ENCODE measurements at places on chromosomes 11 and 22.

GRCh38 chr11:73612601-73613140, 14.8 kb upstream of the FAM168A start:
- no peak for DNase-seq

- DNase-seq, result no peak
These were observed 5.3 kb upstream of the CDC42BPG start for GRCh38 chr11:64849598-64850356.

DNA sequence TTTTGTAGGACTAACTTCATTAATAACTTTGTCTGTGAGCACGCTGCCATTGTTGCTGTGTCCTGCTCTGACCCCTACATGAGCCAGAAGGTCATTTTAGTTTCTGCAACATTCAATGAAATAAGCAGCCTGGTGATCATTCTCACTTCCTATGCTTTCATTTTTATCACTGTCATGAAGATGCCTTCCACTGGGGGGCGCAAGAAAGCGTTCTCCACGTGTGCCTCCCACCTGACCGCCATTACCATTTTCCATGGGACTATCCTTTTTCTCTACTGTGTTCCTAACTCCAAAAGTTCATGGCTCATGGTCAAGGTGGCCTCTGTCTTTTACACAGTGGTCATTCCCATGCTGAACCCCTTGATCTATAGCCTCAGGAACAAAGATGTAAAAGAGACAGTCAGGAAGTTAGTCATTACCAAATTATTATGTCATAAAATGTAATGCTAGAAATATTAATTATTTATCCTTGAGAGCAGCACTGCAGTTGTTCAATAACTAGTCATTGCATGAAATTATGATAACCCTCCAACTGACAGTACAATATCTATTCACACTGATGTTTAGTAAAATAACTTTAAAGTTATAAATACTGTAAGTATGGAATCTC, 46.4 kb upstream of the OR5D13 start:
- DNase-seq, result no peak

DNA sequence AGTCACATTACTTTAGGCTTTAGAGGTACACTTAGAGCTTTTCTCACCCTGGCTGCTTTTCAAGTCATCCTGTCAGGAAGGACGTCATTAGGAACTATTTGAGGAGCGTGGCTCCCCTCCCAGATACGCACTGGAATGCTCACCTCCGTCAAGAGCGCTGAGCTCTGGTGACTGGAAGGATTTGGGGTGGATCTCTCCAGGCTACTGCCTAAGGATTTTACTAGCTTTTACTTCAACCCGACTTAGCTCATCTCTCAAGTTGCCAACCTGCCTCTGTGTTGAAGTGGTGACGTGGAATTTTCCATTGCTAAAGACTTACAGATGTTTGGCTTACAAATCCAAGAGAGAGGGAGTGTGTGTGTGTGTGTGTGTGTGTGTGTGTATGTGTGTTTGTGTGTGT, 355.3 kb upstream of the CCDC90B start:
- DNase-seq, result no peak

GRCh38 chr11:30605036-30605605, 19.0 kb upstream of the MPPED2 start:
- no peak for DNase-seq

DNA sequence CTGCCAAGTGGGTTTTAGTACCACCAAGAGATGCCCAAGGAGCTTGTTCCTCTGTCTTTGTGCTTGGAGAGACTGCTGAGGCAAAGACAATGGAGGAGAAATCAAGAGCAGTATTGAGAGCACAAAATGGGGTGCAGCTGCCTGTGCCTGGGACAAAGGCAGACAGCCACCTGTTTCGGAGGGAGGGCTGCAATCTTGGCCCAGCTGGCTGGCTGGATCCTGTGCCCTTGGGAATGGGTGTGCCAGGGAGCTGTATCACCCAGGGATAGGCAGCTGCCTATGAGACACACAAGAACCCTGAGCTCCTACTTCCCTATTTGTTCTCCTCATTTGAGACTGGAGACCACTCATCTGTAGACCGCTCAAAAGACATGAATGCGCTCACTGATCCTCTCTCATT, 23.3 kb upstream of the CHRM4 start:
- DNase-seq, result no peak

DNA sequence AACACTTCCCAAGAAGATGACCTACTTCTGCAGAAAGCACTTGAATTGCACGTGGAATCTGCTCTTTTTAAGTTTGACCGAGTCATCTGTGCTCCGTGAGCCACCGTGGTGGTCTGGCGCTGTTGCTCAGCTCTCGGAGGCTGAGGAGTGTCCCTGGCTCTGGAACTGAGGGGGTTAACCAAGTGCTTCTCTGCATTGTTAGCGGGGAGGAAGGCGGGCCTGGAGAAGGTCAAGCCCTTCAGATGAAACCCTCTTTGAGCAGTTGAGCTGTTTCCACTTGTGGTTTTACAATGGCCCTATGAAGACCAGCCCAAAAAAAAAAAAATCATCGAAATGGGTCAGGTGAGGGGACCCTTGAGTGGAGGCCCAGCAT, 286.4 kb downstream of the NTM start:
- no peak for DNase-seq

DNA sequence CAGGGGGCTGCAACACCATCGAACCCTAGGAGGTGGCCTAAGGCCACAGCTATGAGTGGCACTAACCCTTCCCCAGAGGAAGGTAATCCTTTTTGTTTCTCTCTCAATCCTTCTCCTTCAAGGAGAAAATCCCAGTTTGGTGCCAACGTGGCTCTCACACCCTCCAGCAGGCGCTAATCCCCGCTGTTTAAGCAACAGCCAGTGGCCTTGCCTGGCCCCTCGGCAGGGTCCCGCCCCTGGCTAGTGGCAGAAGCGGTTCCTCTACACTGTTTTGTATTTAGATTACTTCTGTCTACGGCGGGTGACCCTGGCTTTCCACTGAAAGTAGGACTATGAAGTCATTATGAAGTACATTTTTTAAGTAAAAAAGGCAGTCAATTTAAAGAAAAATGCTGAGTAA, 15.5 kb downstream of the GNAZ start:
- no peak for DNase-seq

- no peak for DNase-seq
These were observed 784.8 kb downstream of the TBC1D22A start for GRCh38 chr22:47547239-47547661.

- DNase-seq, result no peak
These were observed 952.5 kb upstream of the FAT3 start for GRCh38 chr11:91272089-91272488.

DNA sequence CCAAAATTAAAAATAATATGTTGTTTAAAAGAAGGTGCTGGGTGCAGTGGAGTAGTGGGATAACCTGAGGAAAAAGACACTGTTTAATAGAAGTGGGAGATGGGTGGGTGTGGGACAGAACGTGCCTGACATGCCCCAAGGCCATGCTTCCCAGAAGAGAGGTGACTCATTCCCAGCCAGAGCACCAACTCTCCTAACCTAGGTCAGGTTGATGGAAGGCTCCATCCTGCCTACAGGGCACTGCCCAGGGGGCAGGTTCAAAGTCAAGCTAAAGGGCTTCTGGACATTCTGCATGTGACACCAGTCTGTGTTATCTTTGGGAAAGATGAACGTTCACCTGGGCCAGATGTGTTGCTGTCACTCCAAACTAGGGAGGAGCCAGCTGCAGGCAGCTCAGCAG, 453.1 kb downstream of the SOX6 start:
- no peak for DNase-seq

DNA sequence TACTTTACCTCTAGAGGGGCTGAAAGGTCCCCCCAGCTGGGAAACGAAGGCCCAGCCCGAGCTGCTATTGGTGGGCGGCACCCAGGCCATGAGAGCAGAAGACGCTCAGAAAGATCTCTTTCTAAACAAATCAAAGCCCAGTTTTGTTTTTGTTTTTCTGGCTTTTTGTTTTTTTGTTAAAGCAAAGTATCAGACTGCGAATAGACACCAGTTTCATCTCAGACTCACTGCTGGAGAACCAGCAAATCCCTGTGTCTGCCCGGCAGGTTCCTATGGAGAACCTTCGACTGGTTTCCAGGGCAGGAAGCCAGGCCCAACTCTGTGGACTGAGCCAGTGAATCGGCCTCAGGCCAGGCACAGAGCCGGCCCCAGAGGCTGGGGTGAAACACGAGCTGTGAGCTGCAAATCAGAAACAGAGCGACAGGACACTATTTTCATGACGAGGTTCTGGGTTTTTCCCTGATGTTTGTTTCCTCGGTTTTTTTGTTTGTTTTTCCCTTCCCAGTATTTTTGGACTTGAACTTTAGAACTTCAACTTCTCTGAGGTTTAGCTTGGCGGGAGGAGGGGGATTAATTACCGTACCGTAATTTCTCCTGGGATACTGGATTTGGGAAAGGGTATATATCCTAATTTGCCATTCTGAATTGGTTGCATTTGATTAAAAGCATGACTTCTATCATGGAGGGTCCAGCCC, 16.0 kb upstream of the B4GALNT4 start:
- no peak for DNase-seq

DNA sequence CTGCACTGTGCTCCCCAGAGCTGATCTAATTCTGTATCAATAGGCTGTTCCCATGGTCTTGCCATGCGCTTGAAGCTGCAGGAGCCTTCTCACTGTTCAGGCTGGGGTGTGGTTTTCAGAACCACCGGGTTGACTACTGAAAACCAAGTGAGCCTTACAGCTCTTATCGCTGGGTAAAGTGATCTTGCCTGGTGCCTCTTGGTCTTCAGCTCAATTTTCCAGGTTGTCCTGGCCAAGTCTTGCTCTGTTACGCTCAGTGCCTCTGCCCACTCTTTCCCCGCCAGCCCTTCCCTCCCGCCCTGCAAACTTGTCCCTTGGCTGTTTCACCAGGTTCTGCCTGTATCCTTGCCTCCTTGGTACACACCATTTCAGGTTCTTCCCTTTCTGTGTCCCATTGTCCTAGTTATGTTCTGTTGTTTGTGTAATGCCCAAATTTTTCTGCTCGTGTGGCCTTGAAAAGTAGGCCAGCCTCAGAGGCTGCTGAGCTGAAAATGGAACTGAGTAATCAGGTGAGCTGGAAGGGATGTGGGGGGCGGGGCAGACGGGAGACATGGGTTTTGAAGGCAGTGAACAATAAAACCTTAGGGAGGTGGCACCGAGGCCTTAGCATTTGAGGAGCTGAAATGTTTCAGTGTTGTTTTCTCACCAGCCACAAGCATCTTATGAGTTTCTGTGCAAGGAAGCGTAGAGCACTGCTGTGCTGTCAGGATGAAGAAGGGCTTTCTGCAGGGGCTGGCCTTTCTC, 11.2 kb downstream of the PEX26 start:
- DNase-seq, result peak; percentile 76

- DNase-seq, result no peak
These were observed 37.5 kb downstream of the C11orf91 start for GRCh38 chr11:33663121-33663520.
